ENCODE measurements at places on chromosomes 3 and 15.

- no peak for DNase-seq
Measured at GRCh38 chr15:86040356-86041033, 39.2 kb upstream of the AGBL1 start.

GRCh38 chr15:28997791-28998190, 112.0 kb downstream of the APBA2 start:
- no peak for DNase-seq

DNA sequence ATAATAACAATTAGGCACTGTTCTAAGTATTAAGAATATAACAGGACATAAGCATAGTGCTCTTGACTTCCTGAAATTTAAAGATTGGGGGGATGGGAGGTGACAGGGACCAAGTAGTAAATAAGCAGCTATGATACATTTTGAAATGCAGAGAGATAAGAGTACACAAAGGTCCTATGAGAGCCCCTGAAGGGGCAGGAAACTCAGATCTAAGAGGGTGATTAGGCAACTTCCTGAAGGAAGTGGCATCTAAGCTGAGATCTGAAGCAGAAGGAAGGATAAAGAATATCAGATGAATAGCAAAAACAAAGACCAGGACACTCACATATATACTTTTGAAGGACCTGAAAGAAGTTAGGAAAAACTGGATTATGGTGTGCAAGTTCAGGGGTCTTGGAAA, 415.2 kb upstream of the FRG2C start:
- DNase-seq: no peak

DNA sequence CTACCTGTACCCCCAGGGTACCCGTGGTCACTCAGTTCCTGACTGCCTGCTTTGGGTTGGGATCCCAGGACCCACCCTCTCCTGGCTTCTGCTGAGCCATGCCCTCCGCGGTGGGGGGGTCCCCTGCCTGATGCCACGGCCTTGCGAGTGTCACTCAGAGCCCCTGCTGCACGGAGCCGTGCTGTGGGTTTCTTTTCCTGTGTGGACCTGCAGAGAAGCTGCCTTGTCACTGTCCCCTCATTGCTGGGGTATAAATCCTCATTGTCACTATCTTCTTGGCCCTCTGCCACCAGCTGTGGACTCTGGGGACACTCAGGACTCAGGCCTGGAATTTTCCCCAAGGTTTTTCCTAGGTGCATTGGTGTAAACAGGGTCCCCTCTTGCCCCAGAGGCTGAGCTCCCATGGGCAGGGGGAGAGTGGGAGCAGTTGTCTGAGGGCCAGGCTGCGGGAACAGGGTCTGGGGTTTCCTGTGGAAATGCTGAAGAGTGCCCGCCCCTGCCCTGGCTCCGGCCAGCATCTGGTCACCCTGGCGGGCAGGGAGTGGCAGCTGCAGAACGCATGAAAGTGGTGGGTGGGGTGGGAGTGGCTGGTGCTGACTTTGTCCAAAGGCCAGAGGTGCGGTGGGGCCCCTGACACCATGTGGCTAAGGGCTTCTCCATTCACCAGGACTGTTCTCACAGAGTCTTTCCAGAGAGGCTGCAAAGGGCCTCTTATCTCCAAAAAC, 191.7 kb downstream of the GOLGA6L6 start:
- no peak for DNase-seq

- no peak for DNase-seq
Measured at GRCh38 chr15:73395671-73396070, 26.9 kb upstream of the HCN4 start.

DNA sequence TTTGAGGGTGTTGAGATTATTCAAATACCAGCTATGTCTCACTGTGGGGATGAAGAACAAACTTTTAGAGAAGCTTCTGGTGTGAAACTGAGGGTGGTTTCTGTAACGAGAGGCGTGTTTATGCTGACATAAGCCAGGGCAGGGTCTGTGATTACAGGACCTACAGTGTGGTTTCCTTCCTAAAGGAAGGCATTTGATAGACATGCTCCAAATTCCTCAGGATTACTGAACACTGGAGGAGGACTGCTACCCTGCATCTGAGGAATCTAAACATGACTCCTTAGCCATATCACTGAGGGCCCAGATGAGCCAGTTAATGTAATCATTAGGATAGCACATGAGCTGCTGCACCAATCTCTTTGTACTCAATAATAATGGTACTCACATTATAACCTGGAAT, 328.4 kb upstream of the UMPS start:
- no peak for DNase-seq

DNA sequence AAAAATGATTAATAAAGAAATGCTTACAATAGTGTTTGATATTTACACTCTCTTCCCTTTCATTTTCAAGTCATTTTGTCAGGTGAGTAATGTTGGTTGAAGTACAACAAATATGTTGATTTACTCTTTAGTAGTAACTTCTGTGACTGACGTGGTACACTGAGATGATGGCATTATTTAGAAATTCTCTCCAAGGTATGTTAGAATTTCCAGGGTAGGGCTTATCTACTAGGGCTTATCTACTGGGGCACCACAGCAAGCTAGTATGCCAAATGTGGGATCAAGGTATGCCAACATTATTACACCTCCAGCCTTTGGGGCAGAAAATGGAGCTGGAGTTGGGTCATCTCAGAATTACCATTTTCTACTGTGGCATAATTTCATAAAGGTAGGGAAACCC, 157.4 kb upstream of the AGTR1 start:
- no peak for DNase-seq

DNA sequence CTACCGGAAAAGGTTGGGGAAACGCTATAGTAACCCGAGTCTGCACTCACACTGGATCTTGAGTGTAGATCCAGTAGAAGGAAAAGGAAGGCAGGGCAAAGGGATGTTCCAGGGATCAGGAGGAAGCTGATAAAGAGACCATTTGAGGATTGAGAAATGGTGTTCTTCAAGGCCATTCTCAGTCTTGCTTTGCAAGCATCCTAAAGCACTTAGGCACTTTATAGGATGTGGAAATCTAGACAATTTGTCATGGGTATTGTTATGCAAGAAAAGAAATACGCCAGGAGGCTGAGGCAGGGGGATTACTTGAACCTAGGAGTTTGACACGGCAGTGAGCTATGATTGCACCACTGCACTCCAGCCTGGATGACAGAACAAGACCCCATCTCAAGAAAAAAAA, 13.2 kb upstream of the SCAMP5 start:
- DNase-seq: no peak

- no peak for DNase-seq
Measured at GRCh38 chr3:14640157-14640562, 11.4 kb upstream of the CCDC174 start.
